ENCODE measurements at places on chromosomes 1 and 21.

GRCh38 chr1:85623061-85623471 is 42.5 kb downstream of the CCN1 start:
- DNase-seq = no peak

DNA sequence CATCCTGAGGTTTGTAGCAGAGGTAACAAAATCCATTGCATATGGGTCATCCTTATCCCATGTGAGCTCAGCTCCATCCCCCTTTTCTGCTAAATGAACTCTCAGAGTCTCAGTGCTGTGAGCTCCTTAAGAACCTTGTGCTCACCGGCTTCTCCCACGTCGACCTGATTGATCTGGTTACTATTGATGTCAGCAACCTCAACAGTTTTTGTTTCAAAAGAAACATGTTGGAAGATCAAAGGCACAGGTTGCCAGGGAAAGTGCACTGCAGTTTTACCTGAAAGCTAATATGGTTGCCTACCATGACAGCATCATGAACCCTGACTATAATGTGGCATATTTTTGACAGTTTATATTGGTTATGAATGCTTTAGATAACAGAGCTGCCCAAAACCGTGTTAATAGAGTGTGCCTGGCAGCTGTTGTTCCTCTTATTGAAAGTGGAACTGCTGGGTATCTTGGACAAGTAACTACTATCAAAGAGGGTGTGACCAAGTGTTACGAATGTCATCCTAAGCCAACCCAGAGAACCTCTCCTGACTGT is 131.4 kb downstream of the HS2ST1 start:
- no peak for DNase-seq

- DNase-seq = no peak
Measured at GRCh38 chr21:36743446-36743845, 44.5 kb downstream of the SIM2 start.

- no peak for DNase-seq
Measured at GRCh38 chr1:11431941-11432507, 46.9 kb upstream of the DISP3 start.

DNA sequence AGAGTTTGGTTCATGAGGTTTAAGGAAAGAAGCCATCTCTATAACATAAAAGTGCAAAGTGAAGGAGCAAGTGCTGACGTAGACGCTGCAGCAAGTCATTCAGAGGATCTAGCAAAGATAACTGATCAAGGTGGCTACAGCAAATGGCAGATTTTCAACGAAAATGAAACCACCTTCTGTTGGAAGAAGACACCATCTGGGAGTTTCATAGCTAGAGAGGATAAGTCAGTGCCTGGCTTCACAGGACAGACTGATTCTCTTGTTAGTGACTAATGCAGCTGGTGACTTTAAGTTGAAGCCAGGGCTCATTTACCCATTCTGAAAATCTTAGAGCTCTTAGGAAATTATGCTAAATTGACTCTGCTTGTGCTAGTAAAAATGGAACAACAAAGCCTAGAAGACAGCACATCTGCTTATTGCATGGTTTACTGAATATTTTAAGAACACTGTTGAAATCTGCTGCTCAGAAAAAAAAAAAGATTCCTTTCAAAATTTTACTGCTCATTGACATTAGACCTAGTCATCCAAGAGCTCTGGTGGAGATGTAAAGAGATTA is 10.5 kb downstream of the MAEL start:
- DNase-seq = no peak

DNA sequence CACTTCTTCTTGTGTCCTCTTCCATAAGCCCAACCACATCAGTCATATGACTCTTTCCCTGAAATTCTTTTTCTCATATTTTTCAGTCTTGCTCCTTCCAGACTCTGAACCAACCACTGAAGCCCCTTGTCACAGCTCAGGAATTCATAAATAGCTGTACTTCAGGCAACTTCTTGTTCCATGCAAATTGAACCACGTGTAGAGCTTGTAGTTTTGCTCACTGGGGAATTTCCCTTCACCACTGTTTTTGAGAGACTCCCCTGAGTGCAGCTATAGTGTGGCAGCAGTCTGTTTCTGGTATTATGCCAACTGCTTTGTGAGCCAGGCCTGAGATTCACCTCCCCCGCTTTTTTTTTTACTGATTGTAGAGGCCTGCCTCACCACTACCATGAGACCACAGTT is 150.3 kb upstream of the SPAG17 start:
- peak; percentile 11 for DNase-seq

DNA sequence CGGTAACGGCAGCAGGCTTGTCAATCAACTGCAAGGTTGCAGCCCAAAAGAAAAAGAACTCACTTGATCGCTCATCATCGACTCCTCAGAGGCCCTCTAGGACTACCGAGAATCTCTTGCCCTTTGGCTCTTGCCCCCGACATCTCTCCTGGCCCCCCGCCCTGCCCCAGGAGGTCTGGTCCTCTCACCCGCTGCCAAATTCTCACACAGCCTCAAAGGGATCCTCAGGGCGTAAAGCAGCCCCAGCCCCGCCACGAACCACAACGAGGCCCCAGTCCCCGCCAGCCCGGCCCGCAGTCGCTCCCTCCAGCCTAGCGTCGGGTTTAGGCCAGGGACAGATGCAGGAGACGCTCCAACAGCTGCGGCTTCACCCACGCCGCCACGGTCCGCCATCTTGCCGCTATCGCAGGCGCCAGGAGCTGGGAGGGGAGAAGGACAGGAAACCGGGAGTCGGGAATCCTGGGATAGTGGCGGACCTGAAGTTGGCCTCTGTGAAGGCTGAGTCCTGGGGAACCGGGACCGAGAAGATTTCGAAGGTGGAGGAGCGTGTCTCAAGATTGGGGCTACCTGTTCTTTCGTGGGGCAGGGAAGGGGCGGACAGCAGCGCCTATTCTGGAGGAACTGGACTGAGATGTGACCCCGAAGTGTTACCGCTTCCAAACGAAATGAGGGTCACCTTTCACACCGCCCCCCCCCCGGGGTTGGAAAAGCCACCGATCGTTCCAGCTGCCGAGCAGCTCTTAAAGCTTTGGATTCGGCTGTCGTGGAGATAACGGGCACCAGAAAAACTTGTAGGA is at the start of gene ST7L:
Gene ST7L, minus strand, starts transcription at position 421 of the 797 bp plus-strand sequence. Its CDS starts 28 bp downstream, at position 393.
- DNase-seq = peak; percentile 49

- DNase-seq = no peak
Measured at GRCh38 chr1:44700573-44700972, 26.1 kb downstream of the ARMH1 start.

GRCh38 chr1:237681210-237681609 is 209.5 kb downstream of the ZP4 start:
- no peak for DNase-seq

- peak; percentile 86 for DNase-seq
Measured at GRCh38 chr1:147504801-147505311, 36.4 kb upstream of the BCL9 start.

DNA sequence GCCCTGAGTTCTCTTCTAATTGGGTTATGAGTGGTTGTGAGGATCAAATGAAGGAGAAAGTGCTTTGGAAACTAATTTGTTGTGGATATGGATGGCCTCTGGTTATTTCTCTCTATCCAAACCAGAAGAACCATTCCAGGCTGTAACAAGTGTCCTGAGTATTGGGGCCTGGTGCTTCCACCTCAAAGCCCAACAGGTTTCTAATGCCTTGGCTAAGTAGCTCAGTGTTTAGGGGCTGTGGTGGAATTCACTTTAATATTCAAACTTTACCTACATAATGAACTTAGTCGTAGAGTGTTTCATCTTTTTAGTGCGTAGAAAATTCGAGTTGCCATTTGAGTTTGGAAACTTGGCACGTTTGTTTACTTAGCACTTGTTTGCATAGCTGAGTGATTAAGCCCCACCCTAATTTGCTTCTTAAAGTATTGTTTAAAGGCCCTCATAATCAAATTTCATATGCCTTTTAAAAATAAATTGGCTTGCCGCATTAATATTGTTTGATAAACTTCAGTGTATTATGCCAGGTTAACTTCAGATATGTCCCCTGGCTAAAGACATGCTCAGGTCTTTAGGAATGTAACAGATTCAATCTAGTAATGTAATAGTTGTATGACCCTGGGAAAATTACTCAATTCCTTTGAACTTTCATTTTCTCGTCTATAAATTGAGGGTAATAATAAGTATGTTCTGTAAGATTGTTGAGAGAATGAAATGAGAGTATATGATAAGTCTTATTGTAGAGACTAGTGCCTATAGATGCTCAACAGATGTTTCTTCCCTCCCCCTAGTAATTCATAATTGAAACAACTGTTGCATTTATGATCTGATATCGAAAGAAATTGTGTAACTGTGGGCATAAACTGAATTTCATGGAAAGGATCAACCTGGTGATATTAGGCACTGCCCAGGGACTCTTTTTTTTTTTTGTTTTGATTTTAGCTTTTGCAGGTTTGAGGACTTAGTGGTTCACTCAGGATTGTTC is 1.6 kb downstream of the AGO4 start:
- no peak for DNase-seq

DNA sequence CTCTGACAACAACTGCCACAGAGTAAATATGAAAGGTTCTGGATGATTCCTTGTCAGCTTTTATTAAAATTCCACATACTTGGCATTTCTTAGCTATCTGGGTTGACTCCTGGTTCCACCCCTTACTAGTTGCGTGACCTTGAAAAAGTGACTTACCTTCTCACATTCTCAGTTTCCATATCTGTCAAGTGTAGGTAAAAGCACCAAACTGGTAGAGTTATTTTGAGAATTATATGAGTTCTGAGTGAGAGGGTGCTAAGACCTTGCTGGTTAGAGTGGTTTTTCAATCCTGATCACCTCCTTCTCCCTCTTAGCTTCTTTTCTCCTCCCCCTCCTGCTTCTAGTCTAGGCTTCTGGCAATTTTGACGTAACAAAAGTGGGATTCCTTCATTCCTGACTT is 83.4 kb upstream of the ABCD3 start:
- DNase-seq = no peak

GRCh38 chr1:89276690-89277089 is 4.0 kb upstream of the GBP5 start:
- no peak for DNase-seq

DNA sequence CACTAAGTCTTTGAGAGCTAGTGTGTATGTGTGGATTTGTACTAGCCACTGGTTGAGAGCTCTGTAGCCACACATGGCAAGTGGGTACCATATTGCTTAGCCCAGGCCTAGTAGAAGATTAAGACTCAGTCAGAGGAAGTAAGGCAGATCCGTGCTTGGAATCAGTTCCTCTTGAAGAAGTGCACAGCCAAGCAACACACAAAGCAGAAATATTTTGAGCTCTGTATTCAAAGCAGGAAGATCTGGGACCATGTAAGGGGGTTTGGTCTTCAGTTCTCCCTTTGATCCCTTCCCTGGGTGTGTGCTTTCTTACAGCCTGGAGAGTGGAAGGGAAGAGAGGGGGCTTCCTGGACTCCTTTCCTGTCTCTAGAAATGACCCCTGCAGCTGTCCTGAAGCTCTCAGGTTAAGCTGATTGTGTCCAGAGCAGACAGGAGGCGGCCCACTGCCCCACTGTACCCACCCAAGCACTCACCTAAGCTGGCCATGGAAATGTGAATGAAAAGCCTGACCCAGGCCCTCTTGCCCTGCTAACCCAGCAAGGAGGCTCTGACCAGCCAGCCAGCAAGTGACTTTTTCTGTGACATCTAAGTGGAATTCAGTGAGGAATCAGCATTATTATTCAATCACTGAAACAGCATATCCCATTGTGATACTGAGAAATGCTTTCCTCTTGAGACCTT is 3.6 kb downstream of the ETS2 start:
- DNase-seq = no peak

DNA sequence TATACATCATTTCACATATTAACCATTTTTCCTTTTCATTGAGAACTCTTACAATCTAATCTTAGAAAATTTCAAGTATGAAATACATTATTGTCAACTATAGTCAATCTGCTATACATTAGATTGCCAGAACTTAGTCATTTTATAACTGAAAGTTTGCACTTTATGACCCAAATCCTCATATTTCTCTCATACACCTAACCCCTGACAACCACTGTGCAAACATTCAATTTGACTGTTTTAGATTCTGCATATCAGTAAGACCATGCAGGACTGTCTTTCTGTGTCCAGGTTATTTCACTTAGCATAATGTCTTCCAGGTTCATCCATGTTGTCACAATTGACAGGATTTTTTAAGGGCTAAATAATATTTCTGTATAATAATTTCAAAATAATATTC is 1299.0 kb upstream of the B3GALT2 start:
- DNase-seq = no peak

DNA sequence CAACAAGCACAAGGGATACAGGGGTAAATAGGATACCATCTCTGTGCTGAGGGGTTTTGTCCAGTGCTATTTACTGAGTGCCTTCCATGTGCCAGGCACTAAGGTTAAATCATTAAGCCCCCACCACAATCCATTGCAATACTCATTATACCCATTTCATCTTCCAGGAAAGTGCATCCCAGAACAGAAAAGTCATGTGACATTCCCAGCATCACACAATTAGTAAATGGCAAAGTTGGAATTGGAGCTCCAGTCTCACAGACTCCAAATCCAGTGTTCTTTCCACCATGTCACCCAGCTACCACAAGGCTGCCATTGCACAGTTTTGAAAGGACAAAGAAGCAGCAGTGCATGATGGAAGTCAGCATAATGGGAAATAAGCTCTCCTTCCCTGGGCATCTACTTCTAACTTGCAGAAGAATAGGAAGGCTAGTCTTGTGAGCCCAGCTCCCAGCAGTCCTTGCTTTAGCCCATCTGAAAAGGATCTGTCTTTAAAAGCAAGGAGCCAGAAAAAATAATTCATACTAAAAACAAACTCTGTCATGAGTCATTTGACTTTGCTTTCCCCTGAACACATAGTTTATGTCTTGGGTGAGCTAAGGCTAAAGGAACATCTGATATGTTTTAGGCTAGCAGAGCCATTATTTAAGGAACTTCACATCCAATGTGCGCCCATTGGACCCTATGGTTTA is 111.4 kb upstream of the HOOK1 start:
- DNase-seq = no peak

DNA sequence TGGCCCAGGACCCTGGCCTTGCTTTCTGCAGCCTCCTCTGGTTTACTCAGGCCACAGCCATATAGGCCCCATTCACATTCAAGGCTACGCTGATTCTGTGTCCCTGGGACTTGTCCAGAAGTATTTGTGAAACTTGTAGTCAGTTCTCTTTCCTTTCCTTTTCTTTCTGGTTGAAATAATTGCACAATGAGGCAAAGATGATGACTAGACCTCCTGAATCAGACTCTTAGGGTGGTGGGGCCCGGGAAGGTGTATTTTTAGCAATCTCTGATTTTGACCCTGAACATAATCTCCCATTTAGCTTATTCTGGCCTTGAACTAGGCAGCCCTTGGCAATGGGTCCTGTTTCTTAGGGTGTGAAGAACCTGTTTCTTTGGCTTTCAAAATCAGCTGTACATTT is 39.9 kb downstream of the STUM start:
- no peak for DNase-seq

GRCh38 chr1:65412984-65413375 is 7.5 kb upstream of the LEPR start:
- no peak for DNase-seq

- DNase-seq = no peak
Measured at GRCh38 chr1:177966199-177966598, 3.7 kb downstream of the SEC16B start.

DNA sequence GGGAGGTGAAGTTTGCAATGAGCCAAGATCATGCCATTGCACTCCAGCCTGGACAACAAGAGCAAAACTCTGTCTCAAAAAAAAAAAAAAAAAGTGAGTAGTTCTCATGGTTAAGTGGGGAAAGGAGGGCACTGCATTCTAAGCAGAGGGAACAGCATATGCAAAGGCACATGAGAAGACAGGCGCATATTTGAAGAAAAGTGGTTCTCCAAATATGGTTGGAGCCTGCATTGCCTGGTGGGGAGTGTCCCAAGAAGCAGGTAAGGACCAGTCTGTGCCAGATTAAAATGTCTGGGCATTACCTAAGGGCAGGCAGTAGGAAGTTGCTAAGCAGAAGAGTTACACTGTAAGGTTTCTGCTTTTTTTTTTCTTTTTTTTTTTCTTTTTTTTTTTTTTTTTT is 2.5 kb upstream of the KPNA6 start:
- DNase-seq = no peak

- no peak for DNase-seq
Measured at GRCh38 chr1:8153961-8154360, 127.9 kb upstream of the ERRFI1 start.
